Activated CD4-positive, alpha-beta T cell treated with anti-CD3 and anti-CD28 coated beads for 36 hours (primary cell): ENCODE measurements at places on chromosomes 3 and 15. TPM values are rescaled to one million over a fixed set of nuclear protein-coding genes. Genes with fewer than 3 reads are reported as not detected.
A peak's percentile ranks its signal among the peaks of the same experiment; 100 is the strongest.

- no peak for DNase-seq
Measured at GRCh38 chr15:58185439-58185838, 47.3 kb downstream of the AQP9 start.

- peak; percentile 39 for DNase-seq
Measured at GRCh38 chr3:122890077-122890719, 95.3 kb downstream of the SLC49A4 start.

DNAH1 gene
- 7.4 TPM for total RNA-seq

- no peak for DNase-seq
Measured at GRCh38 chr15:67349634-67350033, 95.0 kb downstream of the IQCH start.

CADPS gene
- not detected for total RNA-seq

- DNase-seq = peak; percentile 13
Measured at GRCh38 chr3:62873761-62874710, 1.2 kb downstream of the CADPS start.

DNA sequence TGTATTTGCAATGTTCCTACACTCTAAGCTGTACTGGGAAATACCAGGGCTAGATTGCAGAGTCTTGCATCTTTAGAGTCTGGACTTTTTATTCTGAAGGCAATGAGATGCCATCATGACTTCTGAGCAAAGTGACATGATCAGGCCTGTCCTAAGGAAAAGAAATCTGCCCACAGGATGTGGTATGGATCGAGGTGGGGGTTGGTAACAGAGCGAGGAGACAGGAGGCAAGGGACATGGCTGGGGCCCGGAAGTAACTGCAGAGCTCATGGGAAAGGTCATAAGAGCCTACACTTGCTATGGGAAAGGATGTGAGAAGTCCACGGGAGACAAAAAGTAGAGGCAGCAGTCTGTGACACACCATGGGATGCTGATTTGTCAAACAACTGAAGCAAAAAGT lies 121.5 kb downstream of the OXNAD1 start:
- no peak for DNase-seq

DNA sequence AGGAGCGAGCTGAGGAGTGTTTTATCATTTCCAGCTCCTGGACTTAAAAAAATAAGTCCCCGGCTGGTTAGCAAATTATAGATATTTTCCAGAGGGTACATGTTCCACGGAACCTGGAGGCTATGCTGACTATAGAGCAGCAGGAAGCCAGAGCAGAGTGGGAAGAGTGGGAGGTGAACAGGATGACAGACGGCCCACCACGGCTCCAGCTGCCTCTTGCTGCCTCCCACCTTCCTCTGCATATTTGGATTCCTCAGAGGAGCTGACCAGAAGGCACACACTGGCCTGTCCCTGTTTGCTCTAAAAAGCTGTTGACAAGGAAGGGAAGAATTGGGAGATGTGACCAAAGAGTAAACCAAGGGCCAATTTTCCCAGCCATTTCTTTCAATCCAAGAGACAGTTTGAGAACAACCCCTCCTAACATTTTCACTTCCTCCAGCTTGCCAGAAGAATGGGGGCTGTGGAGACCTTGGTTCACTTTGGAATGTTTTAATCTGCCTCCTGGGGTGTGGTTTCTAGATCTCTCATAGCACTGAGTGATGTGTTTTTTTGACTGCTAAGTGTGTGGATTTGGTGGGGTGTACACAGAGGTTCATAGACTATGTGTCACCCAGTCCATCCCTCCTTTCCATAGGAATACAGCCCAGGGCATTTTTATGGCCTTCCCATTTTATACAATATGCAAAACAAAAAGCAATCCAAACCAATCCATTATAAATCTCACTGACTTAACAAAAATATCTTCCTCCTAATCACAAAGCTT lies 36.8 kb downstream of the HGD start:
- no peak for DNase-seq

DNA sequence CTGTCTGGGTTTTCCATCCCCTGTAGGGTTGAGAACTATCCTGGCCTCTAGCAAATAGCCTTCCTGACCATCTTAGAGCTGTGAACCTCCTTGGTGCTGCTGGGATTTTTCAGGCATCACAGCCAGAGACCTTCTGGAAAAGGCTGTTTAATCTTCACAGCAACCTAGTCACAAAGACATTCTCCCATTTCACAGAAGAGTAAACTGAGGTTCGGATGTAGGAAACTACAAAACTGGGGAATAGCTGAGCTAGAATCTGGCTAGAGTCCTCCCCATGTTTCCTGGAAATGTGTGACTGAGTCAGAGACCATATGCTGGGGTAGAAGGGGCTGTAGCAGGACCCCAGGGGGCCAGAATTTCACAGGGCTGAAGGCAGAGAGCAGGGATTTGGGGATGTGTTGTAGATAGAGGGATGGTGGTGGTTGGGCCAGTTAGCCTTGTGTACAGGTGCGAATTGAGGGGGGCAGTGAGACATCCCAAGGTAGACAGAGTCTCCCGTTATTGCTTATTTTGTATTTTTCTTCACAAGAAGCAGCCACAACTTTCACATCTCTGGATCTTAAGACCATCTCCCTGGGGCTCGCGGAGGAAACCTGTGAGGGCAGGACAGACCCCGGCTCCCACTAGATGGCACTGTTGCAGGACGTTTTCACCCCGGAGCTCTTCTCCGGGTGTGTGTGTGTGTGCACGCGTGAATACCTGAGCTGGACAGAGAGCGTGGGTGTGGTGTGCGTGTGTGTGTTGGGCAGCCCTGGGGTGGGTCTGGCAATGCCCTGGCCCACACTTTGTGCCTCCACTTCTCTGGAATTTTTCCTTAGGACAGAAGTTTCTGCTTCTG lies 66.9 kb upstream of the PRR23C start:
- DNase-seq = peak; percentile 84

DNA sequence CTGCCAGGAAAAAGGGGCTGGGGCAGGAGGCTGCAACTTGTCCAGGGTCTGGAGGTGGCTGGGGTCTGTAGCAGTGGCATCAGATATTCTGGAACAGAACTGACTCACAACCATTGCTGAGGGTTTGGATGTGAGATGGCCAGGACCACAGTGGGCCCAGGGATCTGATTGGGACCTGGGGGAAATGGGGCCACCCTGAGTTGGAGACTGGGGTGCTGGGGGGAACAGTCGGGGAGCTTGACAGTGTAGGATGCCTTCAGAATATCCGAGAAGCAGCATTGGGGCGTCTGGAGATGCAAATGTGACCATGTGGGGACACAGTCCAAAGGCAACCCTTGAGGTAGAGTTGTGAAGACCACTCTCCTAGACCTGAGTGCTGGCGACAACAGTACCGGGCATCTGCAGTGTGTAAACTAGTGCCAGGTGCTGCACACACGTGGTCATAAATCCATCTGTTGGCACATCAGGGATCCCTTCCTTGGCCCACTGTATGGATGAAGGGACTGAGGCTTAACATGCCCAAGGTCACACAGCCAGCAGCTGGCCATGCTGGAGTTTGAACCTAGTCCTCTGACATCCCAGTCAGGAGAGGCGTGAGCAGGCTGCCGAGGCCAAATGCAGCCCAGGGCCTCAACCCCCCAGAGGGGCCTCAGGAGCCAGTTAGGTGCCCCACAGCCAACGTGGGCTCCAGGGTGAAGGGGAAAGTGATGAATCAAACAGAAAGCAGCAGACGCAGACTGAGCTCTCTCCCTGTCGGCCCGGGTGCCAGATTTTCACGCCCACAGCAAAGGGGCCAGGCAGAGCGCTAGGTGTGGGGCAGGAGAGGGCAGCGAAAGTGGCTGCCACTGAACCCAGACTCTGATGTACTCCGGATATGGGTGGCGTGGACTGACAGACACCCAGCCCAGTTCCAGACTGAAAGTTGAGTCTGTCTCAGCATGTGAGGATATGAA lies 18.8 kb downstream of the HEMK1 start:
- peak; percentile 94 for DNase-seq

DNA sequence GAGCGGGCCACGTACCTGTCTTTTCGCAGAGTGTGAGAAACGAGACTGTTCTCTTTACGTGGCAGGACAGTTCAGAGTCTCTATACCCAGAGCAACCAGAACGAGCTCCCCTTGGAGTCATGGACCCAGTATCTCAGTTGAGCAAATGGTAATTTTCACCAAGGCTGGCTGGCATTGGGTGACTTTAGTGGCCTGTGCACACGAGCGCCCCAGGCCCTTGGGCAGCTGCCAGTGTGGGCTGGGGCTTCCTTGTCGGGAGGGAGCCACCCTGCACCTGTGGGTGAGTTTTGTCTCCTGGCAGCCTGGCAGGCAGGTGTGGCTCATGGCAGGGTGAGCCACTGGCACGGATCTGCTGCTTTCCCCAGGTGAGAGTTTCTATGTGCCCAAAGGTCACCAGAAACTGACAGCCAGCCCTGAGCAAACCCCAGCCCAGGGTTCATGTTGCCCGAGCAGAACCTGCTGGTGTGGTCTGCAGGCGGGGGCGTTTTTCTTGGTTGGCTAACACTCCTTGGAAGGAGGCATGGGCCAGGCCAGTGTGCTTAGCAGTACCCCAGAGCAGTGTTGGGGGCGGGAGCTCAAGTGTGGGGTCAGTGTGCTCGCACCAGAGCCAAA lies 135.0 kb downstream of the TJP1 start:
- no peak for DNase-seq

RTP1 gene
- not detected for total RNA-seq

GRCh38 chr15:96333131-96334016 lies 2.9 kb downstream of the NR2F2 start:
- DNase-seq = no peak

EXD1 gene
- not detected for total RNA-seq

KBTBD12 gene
- total RNA-seq = not detected

- DNase-seq = no peak
Measured at GRCh38 chr3:170999737-171000242, 26.7 kb downstream of the SLC2A2 start.

DNA sequence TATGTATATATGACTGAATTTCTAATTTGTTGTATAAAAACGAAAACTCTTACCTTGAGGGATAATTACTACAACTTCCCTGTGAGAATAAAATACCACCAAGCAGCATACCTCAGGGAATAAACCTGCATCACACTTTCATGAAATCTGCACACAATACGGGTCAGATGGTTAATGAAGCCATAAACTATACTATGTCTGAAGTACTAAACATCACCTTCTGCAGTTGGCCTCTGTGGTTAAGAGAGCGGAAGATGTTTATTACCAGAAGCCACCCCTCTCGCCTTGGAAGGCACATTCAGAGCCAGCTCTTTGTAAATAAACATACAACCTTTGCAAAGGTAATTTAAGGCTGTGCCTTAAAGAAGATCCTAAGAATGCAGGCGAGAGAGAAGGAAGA lies 462.1 kb upstream of the NR2F2 start:
- DNase-seq = no peak

DNA sequence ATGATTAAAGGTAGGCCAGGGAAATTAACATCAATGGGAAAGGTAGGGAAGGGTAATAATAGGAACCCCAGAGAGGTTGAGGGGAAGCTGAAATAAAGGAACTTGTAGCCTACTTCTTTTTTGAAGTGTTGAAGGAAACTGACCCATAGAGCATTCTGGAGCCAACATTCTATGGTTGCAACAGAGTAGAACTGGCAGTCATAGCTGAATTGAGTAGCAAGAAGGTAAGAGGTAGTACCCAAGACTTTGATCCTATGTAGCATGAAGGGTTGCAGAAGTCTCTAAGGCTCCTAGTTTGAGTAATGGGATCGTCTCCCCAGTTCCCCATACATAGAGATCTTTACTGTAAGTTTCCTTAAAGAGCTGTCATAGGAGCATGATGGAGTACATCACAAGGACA lies 7.4 kb upstream of the ZNF774 start:
- no peak for DNase-seq

GRCh38 chr15:47411733-47412132 lies 305.6 kb upstream of the SEMA6D start:
- DNase-seq = no peak

DNA sequence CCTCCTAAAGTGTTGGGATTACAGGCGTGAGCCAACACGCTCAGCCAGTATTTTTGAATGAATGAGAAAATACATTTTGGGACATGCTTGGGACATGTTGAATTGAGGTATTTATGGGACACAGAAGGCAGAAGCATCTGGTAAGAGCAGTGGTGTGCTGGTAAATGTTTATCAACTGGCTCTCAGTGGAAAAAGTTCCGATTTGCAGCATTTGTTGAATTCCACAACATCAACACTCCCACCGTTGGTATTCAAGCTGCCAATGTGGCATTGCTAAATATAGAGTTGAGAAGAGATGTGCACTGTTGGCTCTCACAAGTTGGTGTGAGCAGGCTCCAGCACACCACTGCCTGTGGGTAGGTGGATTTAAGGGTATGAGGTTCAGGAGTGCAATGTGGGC lies 35.8 kb upstream of the LRRFIP2 start:
- no peak for DNase-seq

DNA sequence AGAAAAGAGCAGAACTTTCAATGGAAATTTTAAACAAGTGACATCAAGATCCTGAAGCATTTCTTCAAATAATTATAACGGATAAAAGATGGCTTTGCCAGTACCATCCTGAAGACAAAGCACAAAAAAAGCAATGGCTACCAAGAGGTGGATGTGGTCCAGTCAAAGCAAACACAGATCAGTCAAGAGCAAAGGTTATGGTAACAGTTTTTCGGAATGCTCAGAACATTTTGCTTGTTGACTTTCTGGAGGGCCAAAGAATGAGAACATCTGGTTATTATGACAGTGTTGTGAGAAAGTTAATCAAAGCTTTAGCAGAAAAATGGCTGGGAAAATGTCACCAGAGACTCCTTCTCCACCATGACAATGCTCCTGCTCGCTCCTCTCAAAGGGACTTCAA lies 31.5 kb downstream of the FEM1B start:
- no peak for DNase-seq

GRCh38 chr3:49005303-49005680 lies 1.9 kb upstream of the WDR6 start:
- no peak for DNase-seq

DNA sequence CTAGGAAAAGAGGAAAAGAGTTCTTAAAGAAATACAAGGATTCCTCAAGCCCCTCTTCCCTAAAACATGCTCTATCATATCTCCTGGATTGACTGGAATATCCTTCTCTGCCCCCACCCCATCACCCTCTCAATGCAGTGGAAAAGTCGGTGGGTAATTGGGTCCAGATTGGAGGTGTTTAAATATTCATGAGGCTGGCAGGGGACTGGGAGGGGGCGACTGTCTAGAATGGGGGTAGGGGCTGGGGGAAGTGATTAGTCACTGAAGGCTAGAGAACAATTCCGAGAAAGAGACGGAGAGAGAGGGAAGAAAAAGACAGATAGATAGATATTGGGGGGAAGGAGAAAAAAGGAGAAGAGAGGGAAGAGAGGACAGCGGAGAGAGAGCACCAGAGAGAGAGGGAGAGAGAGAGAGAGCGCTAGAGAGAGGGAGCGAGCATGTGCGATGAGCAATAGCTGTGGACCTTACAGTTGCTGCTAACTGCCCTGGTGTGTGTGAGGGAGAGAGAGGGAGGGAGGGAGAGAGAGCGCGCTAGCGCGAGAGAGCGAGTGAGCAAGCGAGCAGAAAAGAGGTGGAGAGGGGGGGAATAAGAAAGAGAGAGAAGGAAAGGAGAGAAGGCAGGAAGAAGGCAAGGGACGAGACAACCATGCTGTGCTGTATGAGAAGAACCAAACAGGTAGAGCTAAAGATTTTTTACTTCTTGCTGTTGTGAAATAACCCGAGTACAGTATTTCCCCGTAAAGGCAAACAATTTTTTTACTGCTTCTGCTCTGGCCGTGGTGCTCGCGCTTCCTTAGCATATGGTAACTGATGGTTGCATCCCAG lies at the start of gene GAP43:
TSS of gene GAP43 (plus strand) at position 467 of the 825 bp plus-strand sequence. CDS start at position 647, 180 bp downstream.
- peak; percentile 38 for DNase-seq

- no peak for DNase-seq
Measured at GRCh38 chr15:99333413-99333812, 82.1 kb downstream of the LRRC28 start.

GRCh38 chr3:133860519-133860918 lies 35.2 kb downstream of the RAB6B start:
- DNase-seq = no peak

- DNase-seq = peak; percentile 76
Measured at GRCh38 chr3:188339410-188340295, 185.7 kb downstream of the LPP start.

TTLL13 gene
- total RNA-seq = 0.39 TPM
